ENCODE measurements at places on chromosomes 1 and 21.

GRCh38 chr1:56908619-56909221 lies 54.1 kb downstream of the C8A start:
- no peak for DNase-seq

DNA sequence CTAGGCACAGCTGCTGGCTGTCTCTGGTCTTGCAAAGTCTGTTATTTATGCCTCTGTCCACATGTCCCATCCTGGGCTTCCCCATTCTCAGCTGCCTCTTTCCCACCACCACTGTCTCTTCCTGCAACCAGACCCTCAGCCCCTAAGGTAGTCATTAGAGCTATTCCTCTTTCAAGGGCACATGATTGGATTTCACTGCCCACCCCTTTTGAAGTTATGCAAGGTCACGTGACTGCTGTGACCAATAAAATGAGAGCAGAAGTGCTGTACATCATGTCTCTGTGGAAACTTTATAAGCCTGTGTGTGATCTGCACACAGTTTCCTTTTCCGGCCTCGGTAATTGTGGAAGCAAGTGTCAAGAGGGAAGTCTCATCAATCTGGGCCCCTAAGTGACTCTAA lies 136.6 kb upstream of the HMGB4 start:
- DNase-seq, result no peak

GRCh38 chr1:178500091-178500770 lies 3.5 kb upstream of the CLEC20A start:
- no peak for DNase-seq

DNA sequence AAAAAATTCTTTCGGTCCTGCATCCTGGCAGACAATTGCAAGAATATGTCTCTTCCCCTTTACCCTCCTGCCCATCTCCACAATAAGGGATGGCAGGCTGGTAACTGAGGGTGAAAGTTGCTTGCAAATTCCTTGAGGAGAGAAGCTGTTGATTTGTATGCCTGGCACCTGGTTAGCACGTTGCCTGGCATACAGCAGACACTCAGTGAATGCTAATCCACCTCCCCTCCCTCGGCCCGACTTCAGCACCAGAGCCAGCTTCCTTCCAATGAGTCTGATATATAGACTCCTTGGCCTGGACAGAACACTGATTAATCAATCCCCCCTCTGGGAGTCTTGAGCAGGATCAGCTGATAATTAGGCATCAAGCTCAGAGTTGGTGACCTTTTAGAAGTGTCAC lies 39.1 kb downstream of the KCNC4 start:
- no peak for DNase-seq

GRCh38 chr1:30268923-30269666 lies 454.3 kb downstream of the MATN1 start:
- DNase-seq, result no peak

GRCh38 chr1:229225331-229225782 lies 45.6 kb upstream of the RAB4A start:
- no peak for DNase-seq

DNA sequence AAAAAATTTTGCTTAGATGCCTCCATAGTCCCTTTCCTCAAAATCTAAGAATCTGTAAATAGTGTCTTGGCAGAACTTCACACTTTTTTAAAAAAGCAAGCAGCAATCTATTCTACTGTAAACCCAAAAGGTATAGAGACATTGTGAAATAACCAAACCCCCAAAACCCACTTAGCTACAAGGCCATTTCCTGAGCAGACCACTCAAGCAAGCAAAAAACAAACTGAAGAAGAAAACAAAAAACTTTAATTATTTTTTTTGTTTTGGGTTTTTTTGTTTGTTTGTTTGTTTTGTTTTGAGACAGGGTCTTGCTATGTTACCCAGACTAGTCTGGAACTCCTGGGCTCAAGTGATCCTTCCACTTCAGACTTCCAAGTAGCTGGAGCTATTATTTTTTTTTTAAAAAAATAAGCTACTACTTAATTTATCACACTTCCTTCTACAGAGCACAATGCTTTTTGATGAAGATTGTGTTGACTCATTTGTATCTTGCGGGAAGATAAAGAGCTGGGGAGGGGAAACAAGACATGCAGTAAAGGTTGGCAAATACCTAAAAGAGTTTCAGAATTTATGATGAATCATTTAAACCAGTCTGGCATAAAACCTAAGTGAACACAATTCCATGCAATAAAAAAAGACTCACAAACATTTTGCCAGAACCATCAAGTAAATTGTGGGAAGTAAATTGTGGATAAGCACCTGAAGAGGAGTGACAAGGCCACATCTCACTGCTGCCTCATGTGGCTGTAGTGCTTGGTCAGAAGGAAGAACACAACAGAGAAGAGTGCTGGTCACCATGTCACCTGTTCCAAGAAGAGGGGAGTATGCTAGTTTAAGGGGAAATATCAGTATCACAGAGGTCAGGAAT lies 2.7 kb upstream of the PTPN22 start:
- DNase-seq, result no peak

- DNase-seq, result no peak
Measured at GRCh38 chr21:45120975-45121374, 46.6 kb downstream of the ADARB1 start.

- DNase-seq, result no peak
Measured at GRCh38 chr1:208139434-208140045, 104.6 kb downstream of the PLXNA2 start.

DNA sequence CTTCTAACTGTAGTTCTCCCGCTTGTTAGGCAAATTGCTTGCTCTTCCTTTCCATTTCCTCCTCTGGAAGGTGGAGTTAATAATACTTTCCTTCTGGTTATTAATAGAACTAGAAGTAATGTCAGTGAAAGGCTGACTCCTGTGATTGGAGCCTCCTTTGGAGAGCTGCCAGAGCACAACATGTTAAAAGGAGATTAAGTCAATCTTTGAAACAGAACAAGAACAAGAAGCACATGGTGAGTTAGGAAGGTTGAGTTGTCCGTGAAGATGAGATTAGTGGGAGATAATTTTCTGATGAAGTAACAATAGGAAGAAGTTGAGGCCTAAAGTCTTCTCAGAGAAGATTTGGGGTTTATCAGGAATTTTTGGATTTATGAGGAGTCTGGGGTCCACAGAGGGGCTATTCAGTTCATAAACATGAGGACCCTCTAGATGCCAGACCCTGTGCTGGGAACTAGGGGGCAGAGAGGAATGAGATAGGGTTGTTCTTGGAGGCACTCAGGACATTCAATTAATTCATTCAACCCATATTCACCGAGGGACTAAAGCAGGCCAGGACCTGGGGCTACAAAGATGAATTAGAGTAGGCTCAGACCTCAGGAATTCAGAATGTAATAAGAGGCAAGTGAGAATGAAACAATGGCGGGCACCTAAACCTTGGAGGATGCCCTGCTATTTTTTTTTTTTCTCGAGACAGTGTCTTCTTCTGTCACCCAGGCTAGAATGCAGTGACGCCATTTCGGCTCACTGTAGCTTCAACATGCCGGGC lies 40.7 kb upstream of the DHCR24 start:
- DNase-seq, result no peak

DNA sequence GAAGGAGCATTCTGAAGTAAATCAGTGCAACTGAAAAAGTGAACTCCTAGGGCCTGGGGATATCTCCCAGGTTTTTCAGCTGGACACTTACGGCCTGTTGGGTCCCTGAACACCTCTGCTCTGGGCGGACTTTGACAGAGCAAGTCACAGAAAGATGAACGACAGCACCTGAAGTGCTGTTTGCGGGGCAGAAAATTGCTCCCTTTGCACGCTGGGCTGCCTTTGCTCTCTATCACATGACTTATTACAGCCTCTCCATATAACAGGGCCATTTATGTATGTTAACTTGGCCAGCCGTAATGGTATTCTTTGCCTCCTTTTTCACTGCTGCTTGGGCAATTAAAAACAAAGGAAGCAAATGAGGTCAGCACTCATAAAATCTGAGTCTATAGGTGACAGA lies 332.9 kb downstream of the BARHL2 start:
- no peak for DNase-seq

GRCh38 chr1:237197470-237198425 lies 155.8 kb downstream of the RYR2 start:
- no peak for DNase-seq

DNA sequence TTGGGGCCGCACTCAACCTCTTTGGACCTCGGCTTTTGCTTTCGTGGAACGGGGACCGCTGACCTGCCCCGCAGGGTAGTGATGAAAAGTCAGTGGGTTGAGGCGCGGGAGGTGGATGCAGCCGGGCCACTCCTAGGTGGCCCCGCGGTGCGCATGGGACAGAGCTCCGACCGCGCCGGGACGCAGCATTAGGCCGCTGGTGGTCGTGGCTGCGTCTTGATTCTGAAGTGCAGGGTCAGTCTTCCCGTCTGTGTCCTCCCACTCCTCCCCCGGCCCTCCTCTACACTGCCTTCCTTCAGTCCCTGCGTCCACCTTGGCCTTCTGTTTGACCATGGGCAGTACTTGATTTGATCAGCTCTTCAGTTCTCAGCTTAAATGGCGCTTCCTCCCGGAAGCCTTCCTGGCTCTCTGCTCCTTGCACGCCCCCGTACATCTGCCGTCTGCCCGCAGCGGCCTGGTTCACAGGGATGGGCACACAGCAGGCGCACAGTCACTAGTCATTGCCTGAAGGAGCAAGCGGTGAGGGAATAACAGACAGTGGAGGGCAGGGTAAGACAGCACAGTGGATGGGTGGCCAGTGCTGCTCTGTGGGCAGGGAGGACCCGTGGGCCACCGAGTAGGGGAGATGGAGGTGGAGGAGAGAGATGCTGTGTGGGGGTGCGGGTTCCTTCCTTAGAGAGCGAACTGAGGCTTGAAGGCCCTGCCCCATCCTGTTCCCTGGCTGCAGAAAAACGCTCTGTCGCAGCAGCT lies 633 bp downstream of the THEMIS2 start:
- no peak for DNase-seq

DNA sequence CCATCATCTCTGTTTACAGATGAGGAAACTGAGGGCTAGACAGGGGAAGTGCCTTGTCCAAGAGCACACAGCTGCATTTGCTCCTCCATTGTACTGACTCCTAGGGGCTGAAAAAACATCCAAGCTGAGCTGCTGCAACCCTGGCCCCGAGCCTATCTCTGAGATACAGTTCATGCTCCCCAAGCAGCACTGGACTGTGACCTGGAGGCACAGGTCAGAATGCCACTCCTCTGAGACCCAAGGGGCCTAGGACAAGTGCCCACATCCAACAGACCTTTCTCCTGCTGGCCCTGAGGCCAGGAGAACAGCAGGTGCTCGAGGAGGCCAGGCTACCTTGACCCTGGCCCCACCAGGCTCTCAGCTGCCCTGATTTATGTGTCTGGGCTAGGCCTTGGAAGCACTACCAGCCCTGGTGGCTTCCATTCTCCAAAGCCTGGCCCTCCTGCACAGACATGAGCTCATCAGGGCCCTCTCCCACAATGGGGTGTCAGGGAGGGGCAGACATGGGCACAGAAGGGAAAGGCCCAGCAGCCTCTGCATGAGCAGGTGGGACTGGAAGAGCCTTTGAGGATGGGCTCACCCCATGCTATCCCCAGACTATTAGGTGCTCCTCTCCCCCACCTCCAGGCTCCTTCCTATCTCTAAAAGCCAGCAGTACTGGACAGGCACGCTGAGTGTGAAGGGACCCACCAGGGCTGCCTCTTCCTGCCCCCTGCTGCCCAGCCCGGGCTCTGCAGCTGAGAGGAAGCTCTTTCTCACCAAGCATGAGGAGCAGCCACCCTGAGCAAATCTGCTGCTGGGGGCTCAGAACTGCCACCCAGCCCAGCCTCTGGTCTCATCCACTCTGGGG lies 18.8 kb downstream of the ADGRB2 start:
- peak; percentile 68 for DNase-seq

GRCh38 chr1:39758556-39759435 lies 12.4 kb downstream of the OXCT2 start:
- no peak for DNase-seq
